GM19239 (cell line): ENCODE measurements at places on chromosomes 11 and 22.

DNA sequence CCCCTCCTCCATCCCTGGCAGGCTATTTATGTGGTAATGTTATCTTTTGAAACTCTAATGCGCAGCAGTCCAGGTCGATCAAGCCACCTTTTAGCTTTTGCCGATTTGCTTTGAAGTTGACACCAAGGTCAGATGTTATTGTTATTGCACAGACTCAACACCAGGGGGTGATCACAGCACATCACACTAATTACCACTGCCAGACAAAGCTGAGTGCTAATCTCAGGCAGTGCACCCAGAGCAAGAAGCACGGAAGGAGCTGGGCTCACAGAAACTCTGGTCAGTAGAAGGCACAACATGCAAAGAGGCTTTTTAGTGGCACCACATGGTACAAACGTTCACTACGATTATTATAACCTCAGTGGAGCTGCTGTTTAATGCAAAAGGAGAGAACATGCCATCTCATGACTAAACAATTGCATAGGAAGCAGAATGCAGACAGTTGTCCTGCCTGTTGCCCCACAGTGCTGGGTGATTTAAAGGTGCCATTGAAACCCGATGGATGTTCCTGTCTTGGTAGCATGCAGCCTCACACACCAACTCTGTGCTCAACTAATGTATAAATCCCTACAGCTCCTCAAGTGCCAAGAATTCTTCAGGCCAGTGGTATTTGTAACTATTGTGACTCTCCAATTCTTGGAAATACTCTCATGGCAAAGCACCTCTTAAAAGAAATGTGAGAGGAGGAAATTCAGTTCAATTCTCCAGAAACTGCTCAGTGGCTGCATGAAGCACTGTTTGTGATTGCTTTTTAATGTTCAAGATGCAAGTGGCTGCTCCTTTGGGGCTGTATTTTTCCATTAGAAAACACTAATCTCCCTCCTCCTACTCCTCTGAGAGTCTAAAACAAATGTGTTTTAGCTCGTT, 353.9 kb upstream of the DDI1 start:
- peak; percentile 30 for DNase-seq

DNA sequence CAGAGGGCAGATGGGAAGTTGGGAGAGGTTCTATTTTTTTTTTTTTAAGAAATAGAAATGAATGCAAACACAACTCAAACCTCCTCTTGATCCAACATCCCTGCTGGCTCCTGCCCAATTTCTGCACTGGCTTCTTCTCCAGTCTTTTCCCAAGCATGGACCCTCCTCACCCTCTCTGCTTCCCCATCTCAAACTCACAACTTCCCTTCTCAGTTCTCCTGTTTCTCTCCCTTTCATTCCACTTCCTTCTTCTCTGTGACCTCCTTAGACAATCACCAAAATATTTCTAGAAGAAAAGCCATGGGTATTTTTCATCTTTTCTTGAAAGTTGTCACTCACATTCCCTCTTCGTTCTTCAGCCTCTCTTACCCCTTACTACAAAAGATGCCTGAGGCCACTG, 85.2 kb upstream of the VPREB1 start:
- DNase-seq = no peak

DNA sequence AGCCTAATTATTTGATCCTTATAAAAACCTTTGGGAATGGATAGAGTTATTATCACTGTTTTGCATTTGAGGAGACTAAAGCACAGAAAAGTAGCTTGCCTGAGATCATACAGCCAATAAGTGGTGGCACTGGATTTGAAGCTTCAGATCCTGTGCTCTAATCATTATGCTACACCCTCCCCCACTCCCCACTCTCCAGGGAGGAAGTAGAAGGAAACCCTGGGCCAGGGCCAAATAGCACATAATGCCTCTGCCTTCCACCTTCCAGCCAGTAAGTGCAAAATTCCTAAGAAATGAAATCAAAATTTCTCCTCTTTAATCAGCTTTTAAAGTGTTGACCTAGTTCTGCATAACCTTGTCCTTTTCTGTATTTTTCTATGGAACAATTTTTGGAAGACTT, 61.6 kb downstream of the SIK2 start:
- DNase-seq = no peak

DNA sequence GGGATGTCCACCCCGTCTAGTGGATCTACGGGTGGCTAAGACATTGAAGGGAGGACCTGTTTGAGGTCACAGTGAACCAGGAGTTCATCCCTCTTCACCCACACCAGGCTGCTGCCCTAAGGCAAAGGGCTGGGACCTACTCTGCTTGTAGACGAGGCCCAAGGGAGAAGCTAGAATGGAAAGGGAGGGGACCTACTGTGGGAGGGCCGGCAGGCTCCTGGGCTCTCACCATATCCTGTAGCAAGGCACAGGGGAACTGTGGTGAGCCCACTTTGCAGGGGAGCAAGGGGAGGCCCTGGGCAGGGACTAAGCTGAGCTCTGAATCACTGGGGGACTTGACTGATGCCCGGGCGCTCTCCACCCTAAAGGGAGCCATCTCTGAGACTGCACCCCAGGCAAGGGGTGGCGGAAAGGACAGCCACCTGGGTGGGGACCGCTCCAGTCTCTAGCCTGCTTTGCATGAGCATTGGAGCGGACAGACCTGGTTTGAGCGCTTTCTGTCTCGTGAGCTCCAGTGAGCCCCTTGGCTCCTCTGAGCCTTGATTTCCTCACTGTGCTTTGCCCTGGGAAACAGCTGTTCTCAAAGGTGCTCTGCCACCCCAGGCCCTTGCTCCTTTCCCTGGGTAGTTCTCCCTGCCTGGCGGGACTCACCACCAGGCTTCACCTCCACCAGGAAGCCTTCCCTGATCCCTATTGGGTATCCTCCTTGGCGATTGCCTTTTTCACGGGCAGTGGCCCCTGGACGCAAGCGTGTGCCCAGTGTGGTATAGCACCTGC, 24.2 kb downstream of the PARVG start:
- DNase-seq = no peak

GRCh38 chr11:23497040-23497439, 636.8 kb upstream of the CCDC179 start:
- DNase-seq = no peak

GRCh38 chr11:83185767-83186166, 7.7 kb upstream of the ANKRD42 start:
- no peak for DNase-seq

DNA sequence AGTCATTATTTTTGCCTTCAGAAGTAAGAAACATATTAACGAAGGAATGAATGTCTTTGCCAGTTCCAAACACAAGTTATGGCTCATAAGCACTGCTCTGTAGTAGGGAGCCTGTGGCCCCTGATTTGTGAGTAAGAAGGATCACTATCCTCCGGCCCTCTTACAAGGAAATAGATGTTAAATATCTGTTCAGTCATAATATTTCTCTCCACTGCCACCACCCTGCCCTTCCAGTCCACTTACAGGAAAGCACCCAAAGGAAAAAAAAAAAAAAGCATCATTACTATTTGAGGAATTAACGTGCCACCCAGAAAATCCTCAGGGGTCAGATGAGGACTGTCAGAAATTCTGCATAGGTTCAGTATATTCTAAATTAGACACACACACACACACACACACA, 123.4 kb downstream of the ETS1 start:
- DNase-seq = no peak

DNA sequence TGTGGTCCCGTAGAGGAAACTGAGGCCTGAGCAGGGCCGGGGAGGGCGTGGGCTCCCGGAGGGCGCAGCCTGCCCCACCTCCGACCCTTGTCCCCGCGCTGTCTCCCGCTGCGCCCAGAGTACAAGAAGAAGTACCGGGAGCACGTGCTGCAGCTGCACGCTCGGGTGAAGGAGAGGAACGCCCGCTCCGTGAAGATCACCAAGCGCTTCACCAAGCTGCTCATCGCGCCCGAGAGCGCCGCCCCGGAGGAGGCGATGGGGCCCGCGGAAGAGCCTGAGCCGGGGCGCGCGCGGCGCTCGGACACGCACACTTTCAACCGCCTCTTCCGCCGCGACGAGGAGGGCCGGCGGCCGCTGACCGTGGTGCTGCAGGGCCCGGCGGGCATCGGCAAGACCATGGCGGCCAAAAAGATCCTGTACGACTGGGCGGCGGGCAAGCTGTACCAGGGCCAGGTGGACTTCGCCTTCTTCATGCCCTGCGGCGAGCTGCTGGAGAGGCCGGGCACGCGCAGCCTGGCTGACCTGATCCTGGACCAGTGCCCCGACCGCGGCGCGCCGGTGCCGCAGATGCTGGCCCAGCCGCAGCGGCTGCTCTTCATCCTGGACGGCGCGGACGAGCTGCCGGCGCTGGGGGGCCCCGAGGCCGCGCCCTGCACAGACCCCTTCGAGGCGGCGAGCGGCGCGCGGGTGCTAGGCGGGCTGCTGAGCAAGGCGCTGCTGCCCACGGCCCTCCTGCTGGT, 1.9 kb downstream of the NLRP6 start:
- no peak for DNase-seq

GRCh38 chr11:78595436-78596130, 20.9 kb upstream of the NARS2 start:
- no peak for DNase-seq

DNA sequence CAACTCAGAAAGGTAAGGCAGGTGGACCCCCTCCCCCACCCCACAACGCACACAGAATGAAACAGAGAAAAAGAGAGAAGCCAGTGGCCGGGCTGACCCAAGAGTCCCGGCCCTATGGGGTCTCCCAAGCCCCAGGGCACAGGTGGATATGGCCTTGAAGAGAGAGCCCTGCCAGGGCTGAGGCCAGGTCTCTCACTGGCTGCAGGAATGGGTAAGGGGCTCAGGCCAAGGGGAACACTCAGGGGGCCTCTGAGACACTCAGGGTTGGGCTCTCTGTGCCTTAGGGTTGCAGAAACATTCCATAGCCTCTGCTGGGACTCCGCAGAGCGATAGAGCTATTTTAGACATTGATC, 98.0 kb downstream of the PDE2A start:
- no peak for DNase-seq

DNA sequence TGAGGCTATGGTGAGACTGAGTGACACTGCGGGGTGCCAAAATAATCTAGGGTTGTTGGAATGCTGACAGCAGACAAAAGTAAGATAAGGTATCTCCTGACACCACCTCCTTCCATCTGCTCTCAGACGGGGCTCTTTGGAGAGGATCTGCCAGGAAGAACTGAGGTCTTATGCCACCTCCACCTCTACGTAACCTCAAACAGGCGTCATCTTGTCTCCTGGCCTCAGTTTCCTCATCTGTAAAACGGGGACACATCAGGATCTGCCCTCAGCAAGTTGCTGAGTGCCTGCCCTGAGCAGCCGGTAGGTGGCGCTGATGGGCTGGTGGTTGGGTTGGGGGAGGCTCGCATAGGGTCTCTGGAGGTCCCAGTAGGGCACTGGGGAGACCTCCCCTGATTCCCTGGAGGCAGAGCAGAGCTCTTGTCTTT, 1.7 kb upstream of the MYEOV start:
- DNase-seq = peak; percentile 54

GRCh38 chr22:27420817-27421361, 380.7 kb downstream of the MN1 start:
- no peak for DNase-seq

DNA sequence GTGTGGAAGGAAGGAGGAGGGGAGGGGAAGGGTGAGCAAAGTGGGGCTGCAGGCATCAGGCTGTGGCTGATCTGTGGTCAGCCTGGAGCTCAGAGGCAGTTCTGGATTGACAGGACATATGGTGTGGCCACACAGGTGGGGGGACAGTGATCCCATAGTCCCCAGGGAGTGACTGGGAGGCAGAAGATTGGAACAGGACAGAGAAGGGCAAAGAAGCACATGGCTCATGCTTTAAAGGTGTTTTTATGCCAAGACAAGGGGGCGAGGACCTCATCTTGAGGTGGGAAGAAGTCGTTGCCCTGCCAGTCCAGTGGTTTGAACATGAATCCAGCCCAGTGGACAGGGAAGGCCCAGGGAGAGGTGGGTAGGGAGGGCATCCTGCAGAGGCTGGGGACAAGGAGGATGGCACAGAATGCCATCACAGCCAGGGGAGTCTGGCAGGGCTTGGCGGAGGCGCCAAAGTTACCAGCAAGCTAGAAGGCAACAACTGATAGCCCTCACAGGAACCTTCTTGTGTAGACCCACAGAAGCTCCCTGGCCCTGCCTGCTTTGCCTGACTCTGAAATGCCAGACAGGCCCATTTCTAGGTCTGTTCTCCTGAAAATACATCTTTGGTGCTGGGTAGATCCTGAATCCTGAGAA, 3.1 kb downstream of the BET1L start:
- DNase-seq = no peak

DNA sequence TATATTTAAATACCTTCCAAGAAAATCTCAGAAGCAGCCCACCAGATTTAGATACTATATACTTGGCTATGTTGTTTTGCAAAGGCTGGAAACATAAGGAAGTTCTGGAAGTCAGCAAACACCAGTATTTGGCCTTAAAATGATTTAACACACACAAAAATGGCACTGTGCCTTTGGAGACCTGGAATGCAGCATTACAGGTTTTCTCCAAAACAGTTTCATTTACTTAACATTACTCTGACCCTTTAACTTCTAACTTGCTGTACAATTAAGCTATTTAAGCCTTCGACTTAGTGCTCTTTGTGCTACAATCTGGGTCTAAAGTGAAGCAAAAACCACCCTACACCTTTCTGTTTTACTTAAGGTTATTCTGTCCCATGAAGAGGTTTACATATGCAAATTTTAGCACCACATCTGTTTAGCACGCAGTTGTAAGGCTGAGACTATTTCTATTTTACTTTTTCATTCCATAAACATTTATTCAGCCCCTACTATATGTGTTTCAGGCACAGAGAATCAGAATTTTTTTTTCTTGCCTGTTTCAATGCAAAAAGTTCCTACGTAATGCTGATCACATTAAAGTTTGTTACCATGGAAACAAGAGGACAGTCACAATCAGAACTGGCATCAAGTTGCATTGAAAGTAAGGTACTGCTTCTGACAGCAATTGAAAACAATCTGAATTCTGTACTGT, 70.3 kb downstream of the MAML2 start:
- DNase-seq = no peak

- DNase-seq = no peak
Observed at GRCh38 chr11:19872512-19873145, 160.0 kb downstream of the NAV2 start.

DNA sequence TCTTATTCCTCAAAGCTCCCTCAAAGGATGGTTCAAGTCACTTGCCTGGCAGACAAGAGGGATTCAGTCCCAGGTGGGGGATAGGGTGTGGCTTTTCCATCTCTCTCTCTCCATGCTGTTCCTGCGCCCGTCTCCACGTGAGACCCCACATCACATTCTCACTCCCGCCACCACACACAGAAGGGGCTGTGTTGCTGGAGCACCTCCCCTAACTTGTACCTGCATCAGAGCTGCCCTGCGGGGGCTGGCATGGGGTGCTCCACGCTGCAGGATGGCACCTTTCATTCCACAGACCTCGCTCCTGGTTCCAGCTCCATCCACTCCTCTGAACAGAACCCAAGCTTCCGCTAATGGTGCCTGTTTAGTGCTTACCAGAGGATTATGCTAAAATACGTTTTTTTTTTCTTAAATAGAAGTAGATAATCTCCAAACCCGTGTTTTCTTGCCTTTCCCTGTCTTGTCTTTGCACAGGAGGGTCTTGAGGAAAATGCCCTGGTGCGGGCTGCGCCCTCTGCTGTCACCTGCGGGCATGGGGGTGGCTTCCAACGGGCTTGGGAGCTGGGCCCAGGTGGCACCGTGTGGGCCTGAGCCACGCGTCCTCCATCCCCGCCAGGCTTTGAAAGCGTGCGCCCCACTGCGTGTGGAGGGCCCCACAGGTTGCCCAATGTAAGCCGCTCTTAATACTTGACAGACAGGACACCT, 985.6 kb downstream of the BRD1 start:
- DNase-seq = no peak
